Astrocyte (in vitro differentiated cells and primary cell): ENCODE measurements at places on chromosomes 4 and X. TPM values are rescaled to one million over a fixed set of nuclear protein-coding genes. Genes with fewer than 3 reads are reported as not detected.

DNA sequence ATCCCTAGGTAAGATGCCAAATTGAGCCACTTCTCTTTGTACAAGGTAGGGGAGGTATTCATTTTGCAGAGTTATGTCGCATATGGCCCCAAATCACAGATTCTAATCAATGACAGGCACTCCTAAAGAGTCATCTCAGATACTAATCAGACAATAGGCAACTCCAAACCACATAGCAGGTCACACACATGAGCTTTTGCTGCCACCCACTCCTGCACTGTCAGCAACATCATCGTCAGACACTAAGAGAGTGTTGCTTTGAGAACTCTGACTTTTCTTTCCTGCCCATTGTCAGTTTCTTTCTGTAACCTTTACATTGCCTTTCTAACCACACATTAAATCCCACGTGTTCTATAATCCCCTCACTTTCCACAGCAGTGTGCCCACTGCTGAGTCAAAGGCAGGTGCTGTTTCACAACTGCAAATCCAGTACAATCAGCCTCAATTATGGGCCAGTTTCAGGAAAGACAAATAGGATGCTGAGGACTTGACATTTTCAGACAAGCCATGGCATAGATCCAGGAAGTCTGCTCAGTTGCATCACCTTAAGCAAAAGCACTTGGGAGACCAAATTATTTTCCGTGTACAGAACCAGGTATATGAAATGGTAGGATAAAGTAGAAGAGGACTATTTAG lies 23.5 kb downstream of the TMEM31 start:
- DNase-seq: no peak

DNA sequence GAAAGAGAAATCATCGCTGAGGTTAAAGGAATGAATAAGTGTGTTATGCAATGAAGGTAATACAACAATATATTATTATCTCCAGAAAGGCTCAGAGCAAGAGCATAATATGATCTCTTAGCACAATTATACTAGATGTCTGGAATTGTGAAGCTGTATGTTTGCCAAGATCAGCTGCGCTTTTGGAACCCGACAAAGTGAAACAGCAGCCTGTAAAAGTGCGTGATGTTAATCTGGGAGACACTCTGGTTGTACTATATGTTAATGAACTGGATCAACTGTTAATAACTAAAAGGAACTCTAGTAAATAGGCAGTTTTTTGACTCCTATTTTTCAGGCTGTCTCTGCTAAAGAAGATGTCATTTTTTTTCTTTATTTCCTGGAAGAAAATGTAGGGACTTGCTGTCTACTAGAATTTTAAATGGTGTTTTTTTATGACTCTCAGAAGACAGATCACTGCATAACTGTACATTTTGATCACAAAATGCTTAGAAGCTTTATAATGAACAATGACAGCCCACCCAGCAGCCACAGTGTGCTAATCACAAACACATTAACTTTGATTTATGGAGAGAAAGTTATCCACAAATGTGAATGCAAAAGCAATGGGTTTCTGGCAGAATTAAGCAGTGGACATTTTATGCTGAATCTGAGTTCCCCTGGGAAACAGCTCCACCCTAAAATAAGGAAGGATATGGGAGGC lies 50.2 kb downstream of the UGT2B28 start:
- DNase-seq: no peak

- DNase-seq: no peak
Observed at GRCh38 chr4:19158107-19158809, 1093.4 kb upstream of the SLIT2 start.

DNA sequence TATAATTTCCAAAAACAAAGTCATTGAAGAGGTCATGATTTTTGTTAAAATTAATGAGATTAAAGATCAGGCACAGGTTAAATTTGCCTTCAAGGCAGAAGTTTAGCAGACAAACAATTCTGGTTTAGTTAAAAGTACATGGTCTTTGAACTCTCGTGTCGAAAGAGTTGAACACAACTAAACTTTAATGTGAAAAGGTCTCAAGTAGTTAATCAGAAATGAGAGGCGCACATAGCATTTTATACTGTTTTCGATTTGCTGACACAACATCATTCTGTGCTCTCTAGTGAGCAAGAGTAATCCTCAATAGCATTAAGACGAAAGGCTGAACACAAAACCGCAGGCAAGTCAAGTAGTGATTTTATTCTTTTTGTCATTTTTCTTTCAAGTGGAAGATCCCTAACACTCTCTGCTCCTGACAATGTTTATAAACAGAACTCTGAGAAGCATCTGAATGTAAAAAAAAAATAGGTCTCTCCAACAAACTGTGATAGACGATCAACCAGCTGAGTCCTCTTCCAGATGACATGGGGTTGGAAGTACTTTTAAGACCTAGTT lies 49.8 kb downstream of the SH3RF1 start:
- no peak for DNase-seq

Gene USP26
- not detected in 2 replicates for total RNA-seq
